ENCODE measurements at places on chromosomes 4 and X.

DNA sequence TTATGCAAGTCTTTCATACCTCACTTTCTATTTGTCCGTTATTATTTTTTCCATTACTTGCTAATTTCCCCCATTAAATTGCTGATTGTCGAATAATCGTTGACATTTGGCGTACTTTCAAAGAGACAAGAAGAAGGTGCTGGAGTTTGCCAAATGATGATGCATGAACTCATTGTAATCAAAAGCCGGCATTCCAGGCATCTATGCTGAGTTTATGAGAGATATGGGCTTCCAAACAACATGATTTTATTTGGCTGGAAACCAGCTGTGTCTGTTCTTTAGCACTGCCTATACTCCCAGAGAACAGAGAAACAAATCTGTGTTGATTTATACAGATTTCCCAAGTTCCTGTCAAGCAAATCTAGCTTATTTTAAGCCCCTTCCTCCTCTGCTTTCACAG lies 80.8 kb upstream of the RPS6KA3 start:
- H3K4me1 ChIP-seq, result peaks cover 14% of the 10 kb centered on the region
- DNase-seq, result no peak
- no peaks in the 10 kb centered on the region for H3K36me3 ChIP-seq
- H3K4me3 ChIP-seq, result no peak overlapping the region
- peak overlapping the region; percentile 55 for H3K27ac ChIP-seq
- H3K27me3 ChIP-seq, result no peaks in the 10 kb centered on the region

DNA sequence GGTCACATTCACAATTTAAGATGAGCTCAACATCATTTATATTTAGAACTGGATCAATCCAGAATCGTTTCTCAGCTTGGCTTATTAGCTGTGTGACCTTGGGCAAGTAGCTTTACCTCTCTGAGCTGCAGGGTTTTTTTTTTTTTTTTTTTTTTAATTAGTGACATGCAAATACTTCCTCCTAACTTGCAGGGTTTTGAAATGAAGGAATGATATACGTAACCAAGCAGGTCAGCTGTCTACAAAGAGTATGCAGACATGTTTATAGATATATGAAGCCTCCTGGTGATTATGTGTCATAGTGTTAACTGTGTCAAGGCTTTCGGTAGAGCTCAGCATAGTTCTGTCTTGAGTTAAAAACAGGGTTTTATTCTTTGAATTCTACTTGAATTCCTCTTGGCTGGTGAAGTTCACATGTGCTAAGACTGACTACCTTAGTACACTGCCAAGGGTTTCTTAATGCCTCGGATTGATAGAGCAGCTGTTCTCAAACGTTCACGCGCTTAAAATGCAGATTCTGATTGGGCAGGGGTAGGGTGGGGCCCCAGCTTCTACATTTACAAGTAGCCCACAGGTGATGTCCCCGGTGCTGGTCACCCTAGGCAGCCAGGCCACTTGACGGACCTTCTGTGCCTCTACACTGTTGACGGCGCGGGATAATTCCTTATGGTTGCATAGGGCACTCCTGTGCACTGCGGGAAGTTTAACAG lies 654 bp upstream of the STS start:
- no peak for DNase-seq
- peaks cover 4% of the 10 kb centered on the region for H3K36me3 ChIP-seq
- peaks cover 35% of the 10 kb centered on the region for H3K4me1 ChIP-seq
- no peaks in the 10 kb centered on the region for H3K27me3 ChIP-seq

DNA sequence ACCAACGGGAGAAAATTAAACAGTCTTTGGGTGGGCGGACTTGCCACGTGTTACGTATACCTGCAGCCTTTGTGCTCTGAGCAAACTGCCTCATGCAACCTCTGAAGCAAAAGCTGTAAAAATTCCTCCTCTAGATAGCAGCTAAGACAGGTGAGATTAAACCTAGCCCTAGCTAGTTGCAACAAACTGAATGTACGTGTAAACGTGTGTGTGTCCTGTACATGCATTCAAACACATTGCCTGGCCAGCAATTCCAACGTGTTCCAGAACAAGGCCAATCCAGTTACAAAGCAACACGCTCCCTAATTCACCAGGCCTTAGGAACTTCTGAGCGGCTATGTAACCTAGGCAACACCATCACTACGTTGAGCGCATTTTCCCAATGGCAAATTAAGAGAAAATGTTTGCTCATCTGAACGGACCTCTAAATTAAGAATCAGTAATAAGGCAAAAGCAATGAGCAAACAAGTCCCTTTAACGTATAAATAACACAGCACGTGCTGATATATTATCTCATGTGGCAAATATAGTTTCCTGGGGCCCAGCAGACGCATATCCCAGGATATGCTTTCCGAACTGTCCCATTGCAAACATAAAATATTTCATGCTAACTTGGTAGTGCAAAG lies 792 bp downstream of the PPID start:
- peaks cover 19% of the 10 kb centered on the region for H3K36me3 ChIP-seq
- H3K27me3 ChIP-seq, result peaks cover 11% of the 10 kb centered on the region
- H3K27ac ChIP-seq, result peak overlapping the region; percentile 93
- peaks cover 11% of the 10 kb centered on the region for H3K4me1 ChIP-seq
- peak overlapping the region; percentile 91 for H3K4me3 ChIP-seq

GRCh38 chr4:114025176-114025777 lies 45.8 kb upstream of the ARSJ start:
- no peak overlapping the region for H3K4me3 ChIP-seq
- H3K4me1 ChIP-seq, result no peaks in the 10 kb centered on the region
- no peaks in the 10 kb centered on the region for H3K36me3 ChIP-seq
- H3K27ac ChIP-seq, result no peak overlapping the region
- no peaks in the 10 kb centered on the region for H3K27me3 ChIP-seq

DNA sequence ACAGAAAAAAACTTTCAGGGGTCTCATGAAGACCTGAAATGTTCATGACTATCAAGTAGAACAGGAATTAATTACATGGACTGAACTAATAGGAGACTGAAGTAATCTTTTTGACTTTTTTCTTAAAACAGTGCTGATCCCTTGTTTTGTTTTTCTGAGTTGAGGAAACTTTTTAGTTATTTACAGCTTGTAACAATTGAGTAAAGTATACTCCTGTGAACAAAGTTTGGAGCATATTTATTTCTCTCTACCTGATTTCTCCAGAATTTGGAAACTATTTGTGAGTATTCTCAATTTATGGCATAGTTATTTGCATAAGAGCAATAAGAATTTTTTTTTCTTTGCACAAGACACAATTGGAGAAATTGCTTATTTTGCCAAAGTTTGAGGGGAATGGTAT lies 64.8 kb downstream of the PCDH18 start:
- H3K4me1 ChIP-seq, result peaks cover 16% of the 10 kb centered on the region
- H3K27me3 ChIP-seq, result no peaks in the 10 kb centered on the region

- H3K4me1 ChIP-seq, result peaks cover 20% of the 10 kb centered on the region
- no peaks in the 10 kb centered on the region for H3K27me3 ChIP-seq
- no peak overlapping the region for H3K4me3 ChIP-seq
- DNase-seq, result no peak
Measured at GRCh38 chrX:71954458-71954857, 43.8 kb downstream of the NHSL2 start.

GRCh38 chr4:170256807-170257206 lies 167.1 kb upstream of the AADAT start:
- no peak overlapping the region for H3K4me3 ChIP-seq
- DNase-seq, result no peak
- H3K4me1 ChIP-seq, result peaks cover 11% of the 10 kb centered on the region
- no peaks in the 10 kb centered on the region for H3K36me3 ChIP-seq

DNA sequence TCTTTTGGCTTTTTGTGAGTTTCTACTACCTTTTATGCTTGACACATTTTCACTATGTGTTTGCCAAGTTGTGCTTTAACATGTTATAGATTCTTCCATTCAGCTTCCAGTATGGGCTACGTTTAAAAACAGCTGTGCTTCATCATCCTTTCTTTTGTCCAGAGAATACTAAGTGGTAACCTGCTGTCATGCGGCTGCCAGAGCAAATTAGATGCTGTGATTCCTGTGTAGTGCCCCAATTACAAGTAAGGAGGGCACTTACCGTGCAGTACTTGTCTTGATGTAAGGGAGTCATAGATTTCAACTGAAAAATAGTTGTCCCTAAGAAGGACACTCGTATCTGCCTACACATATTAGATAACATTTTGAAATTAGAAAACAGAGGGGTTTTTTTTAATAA lies 531.8 kb upstream of the GALNTL6 start:
- H3K4me3 ChIP-seq, result no peak overlapping the region
- no peaks in the 10 kb centered on the region for H3K27me3 ChIP-seq
- H3K4me1 ChIP-seq, result no peaks in the 10 kb centered on the region

- H3K36me3 ChIP-seq, result peaks cover 50% of the 10 kb centered on the region
- no peak for DNase-seq
- no peaks in the 10 kb centered on the region for H3K27me3 ChIP-seq
- H3K4me3 ChIP-seq, result no peak overlapping the region
Measured at GRCh38 chr4:168685136-168685809, 188.4 kb downstream of the PALLD start.

GRCh38 chr4:735583-735982 lies 30.0 kb downstream of the PCGF3 start:
- peaks cover 33% of the 10 kb centered on the region for H3K36me3 ChIP-seq
- H3K27me3 ChIP-seq, result no peaks in the 10 kb centered on the region
- H3K4me1 ChIP-seq, result no peaks in the 10 kb centered on the region
- DNase-seq, result no peak

GRCh38 chr4:112523764-112524505 lies 8.0 kb upstream of the NEUROG2 start:
- peak; percentile 69 for DNase-seq
- peak overlapping the region; percentile 73 for H3K4me3 ChIP-seq
- no peaks in the 10 kb centered on the region for H3K36me3 ChIP-seq
- peaks cover 81% of the 10 kb centered on the region for H3K27me3 ChIP-seq
- H3K27ac ChIP-seq, result no peak overlapping the region
- peaks cover 5% of the 10 kb centered on the region for H3K4me1 ChIP-seq

GRCh38 chr4:150127757-150128156 lies 49.5 kb downstream of the DCLK2 start:
- H3K27me3 ChIP-seq, result no peaks in the 10 kb centered on the region
- DNase-seq, result no peak
- peaks cover 15% of the 10 kb centered on the region for H3K4me1 ChIP-seq
- no peak overlapping the region for H3K27ac ChIP-seq
- H3K4me3 ChIP-seq, result no peak overlapping the region
- peaks cover 13% of the 10 kb centered on the region for H3K36me3 ChIP-seq

DNA sequence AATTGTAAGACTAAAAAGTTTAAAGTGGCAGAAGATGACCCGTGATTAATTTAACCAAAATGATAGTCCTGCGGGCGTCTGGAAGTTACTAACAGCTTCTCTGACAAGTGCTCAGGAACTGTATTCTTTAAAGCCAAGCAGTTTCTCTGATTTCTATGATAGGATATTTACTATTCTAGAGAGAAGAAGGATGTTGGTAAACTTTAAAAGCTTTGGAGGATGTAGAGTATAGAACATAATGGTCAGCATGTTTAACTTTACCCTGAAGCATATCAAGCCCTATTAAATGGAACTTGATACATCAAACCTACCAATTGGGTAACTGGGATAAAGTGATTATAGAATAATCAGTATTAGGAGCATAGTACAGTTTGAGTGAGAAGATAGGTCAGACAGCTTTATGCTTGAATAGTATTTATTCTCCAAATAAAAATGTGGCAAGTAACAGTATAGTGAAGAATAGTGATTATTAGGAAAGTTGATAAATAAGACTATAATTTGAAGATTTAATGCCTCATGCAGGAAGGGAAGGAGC lies 1.8 kb downstream of the STIM2 start:
- DNase-seq, result no peak
- H3K4me1 ChIP-seq, result peaks cover 59% of the 10 kb centered on the region
- H3K4me3 ChIP-seq, result peak overlapping the region; percentile 97
- H3K27ac ChIP-seq, result peak overlapping the region; percentile 99
- H3K36me3 ChIP-seq, result no peaks in the 10 kb centered on the region

- no peak for DNase-seq
- H3K4me1 ChIP-seq, result peaks cover 3% of the 10 kb centered on the region
- H3K4me3 ChIP-seq, result no peak overlapping the region
- H3K36me3 ChIP-seq, result no peaks in the 10 kb centered on the region
Measured at GRCh38 chrX:148134578-148134977, 153.4 kb downstream of the FMR1NB start.

DNA sequence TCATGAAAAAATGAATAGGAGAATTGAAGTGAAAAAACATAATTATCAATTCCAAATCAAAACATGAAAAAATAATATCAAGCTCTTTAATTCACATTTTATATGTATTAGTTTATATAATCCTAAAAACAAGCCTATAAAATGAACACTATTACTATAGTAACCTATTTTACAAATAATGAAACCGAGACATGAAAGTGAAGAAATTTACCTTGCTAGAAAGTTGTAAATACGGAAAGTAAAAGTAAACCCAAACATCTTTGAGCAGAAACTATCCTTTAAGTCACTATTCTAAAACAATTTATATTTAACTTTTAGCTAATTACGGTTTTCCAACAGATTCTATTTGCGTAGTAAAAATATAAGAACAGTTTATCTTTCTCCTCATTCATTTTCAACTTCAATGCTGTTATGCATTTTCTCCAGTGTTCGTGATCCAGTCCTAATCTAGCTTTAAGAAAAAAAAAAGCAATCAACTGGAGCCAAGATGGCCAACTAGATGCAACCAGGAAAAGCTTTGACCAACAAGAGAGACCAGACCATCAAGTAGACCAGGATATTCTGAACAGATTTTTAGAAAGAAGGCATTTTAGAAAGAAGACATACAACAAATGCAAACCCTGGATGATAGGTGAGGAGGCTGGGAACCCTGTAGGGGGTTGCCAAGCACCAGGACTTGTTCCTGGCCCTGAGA lies 67.0 kb downstream of the DDX53 start:
- no peak overlapping the region for H3K27ac ChIP-seq
- H3K27me3 ChIP-seq, result no peaks in the 10 kb centered on the region
- peaks cover 4% of the 10 kb centered on the region for H3K36me3 ChIP-seq
- no peaks in the 10 kb centered on the region for H3K4me1 ChIP-seq

GRCh38 chr4:94995684-94996394 lies 238.1 kb downstream of the BMPR1B start:
- H3K27me3 ChIP-seq, result no peaks in the 10 kb centered on the region
- peaks cover 37% of the 10 kb centered on the region for H3K4me1 ChIP-seq
- H3K27ac ChIP-seq, result no peak overlapping the region
- no peak for DNase-seq
- no peaks in the 10 kb centered on the region for H3K36me3 ChIP-seq

- no peak for DNase-seq
- no peaks in the 10 kb centered on the region for H3K36me3 ChIP-seq
- H3K4me3 ChIP-seq, result no peak overlapping the region
- no peaks in the 10 kb centered on the region for H3K4me1 ChIP-seq
Measured at GRCh38 chrX:8914681-8915080, 113.5 kb upstream of the FAM9A start.

DNA sequence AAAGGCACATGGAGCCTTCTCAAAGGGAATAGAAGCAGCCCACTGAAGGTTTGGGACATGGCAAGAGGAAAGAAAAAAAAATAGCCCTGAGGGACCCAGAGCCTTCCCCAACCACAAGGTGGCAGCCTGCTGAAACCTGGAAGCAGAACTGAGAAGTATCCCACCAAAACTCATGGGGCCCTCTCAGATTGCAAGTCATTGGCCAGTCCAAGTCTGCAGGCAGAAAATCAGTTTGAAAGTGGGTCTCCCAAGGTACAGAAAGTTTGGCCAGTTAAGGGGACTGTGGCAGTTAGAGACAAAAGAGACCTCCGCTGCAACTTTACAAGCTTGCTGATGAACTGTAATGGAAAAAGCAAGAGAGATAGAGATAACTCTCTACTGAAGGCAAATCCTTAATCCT lies 155.8 kb downstream of the ANTXR2 start:
- H3K27ac ChIP-seq, result no peak overlapping the region
- peaks cover 29% of the 10 kb centered on the region for H3K4me1 ChIP-seq
- H3K36me3 ChIP-seq, result peaks cover 15% of the 10 kb centered on the region
- no peak overlapping the region for H3K4me3 ChIP-seq
- DNase-seq, result no peak

GRCh38 chrX:23515028-23515427 lies 152.3 kb upstream of the PRDX4 start:
- H3K4me3 ChIP-seq, result no peak overlapping the region
- no peak for DNase-seq
- H3K27me3 ChIP-seq, result no peaks in the 10 kb centered on the region
- no peaks in the 10 kb centered on the region for H3K36me3 ChIP-seq

Measured in mesothelial cell of epicardium (in vitro differentiated cells).